Inflammatory macrophage treated with lipopolysaccharide for 1 hour (primary cell): ENCODE measurements at places on chromosomes 6 and 20.

DNA sequence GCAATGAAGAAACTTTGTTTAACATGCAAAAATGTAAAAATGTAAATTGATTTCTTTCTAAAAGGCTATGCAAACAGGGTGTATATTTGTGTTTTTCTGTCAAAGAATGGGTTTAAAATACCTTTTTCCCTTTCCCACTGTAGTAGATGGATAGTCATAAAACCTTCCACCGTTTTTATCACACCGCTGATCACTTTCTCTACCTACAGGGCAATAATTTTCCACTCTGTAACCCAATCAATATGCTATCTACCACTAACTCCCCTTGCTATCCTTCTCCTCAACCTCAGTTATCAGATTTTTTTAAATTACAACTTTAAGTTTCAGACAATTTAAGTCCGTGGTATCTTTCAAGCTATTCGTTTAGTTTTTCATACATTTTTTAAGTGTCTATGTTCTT lies 91.4 kb upstream of the ARID1B start:
- DNase-seq: no peak

GRCh38 chr20:12207875-12208274 lies 290.2 kb downstream of the BTBD3 start:
- peak; percentile 66 for DNase-seq

DNA sequence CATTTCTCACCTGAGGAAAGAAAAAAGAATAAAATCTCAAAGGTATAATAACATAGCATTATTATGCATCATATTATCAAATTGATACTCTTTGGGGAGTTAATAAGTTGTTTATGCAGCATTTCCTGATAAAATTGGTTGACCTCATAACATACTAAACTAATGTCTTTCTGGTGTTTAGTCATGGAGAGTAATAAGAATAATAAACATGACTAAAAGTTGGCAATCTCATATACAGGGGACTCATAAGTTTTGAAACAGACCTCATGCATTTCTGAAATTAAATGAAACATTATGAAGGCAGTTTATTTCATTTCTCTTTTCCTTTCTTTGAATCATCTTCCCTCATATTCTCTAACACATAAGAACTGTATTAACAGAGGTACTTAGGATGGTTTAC lies 60.5 kb upstream of the PRDM1 start:
- DNase-seq: no peak

- no peak for DNase-seq
Measured at GRCh38 chr20:61532736-61533135, 280.7 kb downstream of the CDH4 start.

DNA sequence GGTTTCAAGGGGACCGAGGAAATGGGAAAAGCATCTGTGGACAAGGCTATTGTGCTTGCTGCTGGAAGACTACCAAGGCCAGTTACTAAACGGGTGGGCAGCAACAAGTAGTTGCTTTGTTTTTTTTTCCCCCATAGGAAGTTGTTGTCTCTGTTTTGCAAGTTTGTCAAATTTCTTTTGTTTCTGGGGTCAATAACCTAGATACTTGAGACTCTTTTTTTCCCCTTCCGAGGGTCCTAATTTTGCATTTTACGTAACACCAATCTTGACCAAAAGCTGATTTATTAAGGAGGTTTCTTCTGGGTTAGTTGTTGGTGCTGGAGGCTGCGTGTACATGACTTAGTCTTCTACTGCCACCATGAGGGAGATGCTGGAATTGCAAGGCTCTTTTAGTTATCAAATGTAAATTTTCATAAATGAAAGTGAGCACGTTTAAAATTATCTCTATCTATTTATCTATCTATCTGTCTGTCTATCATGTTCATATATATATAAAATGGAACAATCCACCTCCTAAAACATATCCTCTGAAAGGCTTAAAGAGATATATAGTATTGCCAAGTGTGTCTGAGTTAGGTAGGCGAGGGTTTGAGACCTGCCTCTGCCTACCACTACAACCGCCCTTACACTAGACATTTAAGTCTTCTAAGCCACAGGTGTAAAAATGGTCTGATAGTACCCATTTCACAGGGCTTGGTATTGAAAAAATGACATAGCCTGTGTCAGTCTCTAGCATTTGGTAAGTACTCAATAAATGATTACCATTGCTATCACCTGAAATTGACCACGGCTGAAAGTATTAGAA lies 60.2 kb downstream of the GCLC start:
- peak; percentile 56 for DNase-seq

DNA sequence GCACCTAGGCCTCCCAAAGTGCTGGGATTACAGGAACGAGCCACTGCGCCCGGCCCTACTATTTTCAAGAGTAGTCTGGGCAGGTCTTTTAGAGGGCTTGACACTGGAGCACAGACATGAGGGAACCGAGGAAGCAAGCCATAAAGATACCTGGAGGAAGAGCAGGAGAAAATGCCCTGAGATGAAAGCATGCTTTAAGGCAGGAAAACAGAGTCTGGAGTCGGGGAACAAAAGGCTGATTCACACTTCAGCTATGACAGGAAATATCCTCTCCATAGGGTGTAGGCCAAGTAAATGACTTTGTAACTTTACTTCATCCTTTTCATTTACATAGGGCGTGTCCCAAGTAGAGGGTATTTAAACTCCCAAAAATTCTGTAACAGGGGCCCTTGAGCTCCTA lies 4.3 kb upstream of the SERINC3 start:
- DNase-seq: no peak

DNA sequence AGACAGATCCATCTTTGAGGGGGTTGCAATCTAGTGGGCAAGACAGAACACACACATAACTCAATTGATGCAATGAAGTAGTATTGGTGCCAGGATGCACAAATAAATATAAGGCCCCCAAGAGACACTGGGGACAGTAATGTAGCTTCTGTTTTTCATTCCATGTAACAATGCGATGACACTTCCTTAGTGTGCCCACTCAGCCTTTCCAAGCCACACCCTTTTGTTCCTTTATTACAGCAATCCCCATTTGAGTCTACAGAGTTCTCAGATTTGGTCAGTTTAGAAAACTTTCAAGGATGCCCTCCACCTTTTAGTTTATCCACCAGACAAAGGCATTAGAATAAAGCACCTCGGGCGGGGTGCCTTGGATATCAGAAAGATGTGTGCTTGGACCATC lies 15.5 kb downstream of the TGM3 start:
- DNase-seq: peak; percentile 62

GRCh38 chr6:168799067-168799466 lies 358.1 kb downstream of the SMOC2 start:
- no peak for DNase-seq

GRCh38 chr6:138926579-138926978 lies 61.5 kb downstream of the REPS1 start:
- no peak for DNase-seq

DNA sequence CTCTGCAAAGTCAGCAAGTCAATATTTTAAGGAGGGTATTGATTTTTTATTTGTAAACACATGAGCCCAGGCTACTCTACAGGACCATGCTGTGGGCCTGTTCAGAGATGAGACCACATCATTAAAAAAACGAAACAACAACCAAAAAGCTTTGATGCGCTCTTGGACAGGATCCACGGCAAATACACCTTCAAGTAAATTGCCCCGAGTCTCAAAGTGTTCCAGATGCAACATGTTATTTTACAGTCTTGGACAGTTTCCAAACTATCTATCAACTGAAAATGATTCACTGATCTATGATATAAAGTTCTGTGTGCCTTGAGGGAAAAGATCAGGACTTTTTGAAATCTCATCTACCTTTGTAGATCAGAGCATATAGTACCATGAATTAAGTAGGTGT lies 25.8 kb upstream of the CARMIL1 start:
- no peak for DNase-seq

DNA sequence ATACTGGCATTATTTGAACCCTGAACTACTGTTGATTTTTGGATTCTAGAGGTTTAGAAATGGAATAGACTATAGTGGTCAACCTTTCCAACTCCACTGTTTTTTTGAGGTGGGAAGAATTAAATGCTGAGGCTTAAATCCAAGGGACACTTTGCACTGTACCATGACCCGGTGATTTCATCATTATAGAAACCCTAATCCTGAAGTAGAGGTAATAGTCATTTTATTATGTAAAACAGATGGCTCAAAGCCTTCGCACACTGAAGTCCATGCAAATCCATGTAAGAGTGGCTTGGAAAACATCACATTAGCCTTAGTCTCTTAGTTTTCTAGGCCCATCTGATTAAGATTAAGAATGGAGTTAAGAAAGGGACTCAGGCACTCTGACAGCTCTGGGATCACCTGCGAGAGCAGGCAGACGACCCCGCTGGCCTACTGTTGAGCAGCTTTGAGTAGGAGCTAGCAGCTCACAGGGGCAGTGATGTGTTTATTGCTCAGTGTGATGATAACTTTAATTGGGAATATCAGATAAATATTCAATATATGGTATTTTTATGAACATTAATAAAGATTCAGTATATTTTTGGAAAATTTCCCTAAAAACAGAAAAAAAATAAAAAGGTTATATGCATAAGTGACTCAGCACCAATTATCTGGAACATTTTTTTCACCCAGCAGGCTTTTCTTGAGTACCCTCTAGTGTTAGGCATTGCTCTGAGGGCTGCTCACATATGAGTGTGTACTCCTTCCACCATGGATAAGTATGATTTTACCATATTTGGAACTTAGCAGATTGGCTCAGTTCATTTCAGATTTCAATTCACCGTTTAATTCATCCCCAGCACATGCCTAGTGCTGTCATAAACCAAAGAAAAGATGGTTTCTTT lies 13.4 kb downstream of the SLX4IP start:
- no peak for DNase-seq

DNA sequence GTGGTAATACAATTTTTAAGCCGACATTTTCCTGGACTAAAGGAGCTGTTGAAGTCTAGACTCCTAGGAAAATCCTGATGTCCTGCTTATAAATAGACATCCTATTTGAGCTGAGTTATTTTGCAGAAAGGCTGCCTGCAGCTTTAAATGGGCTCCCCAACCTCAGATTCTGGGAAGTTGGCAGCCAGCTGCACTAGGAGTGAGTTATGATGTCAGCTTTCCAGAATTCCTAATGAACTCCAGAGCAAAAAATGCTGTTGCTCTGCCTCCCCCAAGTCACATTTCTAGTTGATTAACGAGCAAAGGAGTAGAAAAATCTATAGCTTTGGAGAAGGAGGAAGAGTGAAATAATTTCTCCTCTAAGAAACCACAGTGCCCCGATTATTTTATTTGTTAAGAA lies 346.3 kb upstream of the SULF2 start:
- DNase-seq: no peak

DNA sequence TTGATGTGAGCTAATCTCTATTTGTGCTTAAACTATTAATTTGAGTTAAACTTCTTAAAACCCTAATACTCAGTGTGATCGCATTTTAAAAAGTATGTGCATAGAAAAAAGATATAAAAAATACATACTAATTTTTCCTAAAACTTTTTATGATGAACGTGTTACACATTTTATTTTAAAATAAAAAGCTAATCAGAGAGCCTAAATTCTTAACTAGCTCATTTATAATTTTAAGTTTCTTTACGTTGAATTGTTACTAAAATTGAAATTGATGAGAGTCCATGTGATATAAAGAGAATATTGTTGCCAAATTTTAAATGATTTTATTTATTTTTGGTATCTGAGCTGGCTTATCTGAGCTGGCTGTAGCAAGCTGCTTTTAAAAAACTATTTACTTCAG lies 6.6 kb downstream of the MAP3K4 start:
- DNase-seq: no peak

GRCh38 chr20:1933465-1933870 lies 38.3 kb downstream of the SIRPA start:
- DNase-seq: peak; percentile 62

GRCh38 chr6:23589811-23590210 lies 536.2 kb upstream of the NRSN1 start:
- DNase-seq: no peak
